Hypothalamus (tissue), 51 donors: ENCODE measurements at places on chromosomes 3 and 15.

DNA sequence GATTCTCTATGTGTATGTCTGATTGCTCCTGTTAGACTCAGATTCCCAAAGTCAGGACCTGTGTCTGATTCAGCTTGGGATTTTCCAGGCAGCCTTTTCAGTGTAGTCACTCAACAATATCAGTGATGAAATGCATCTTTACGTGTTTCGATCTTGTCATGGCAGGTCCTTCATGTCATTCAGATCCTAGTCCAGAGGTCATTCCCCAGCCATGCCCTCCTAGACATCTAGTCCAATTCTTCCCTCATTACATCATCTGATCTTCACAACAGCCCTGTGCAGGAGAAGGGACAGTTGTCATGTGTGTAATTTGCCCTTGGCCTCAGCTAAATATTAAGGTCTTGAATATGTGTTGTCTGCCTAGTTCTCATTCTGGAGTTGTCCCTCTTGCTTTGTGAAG, 153.2 kb upstream of the NR2E3 start:
- DNase-seq = no peak

DNA sequence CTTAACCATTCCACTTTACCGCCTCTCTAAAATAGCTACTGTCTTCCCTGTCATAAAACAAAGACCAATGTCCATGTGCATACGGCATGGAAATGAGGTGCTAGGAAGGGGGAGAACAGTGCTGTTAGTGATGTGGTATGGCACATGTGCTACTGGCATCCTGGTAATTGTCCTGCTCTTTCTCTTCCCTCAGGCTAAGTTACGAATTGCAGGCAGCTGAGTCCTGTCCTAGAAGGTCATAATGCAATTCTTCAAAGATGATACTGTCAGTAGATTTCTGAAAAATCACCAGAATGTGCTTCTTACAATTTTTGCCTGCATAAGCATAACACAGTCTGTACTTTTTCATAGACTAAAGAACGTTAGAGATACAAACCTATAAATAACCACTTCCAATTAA, 216.8 kb downstream of the RSL24D1 start:
- no peak for DNase-seq

DNA sequence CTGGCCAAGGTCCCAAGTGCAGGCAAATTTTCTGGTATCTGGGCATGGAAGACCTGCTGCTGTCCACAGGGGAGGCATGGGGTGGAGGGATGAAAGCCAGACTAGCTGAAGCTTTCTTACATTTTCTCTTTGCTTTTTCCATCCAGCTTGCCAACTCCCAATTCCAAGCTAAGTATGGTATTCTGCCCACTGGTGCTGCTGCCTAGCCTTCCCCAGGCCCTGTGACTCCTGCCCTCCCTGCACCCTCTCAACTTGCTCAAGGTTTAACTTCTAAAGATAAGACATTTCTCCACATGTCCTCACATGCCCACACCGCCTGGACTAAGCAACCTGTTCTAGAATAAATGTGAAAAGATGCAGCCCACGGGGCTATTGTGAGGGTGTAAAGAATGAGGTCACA, 59.5 kb upstream of the HACD2 start:
- DNase-seq = no peak

GRCh38 chr3:145079436-145079835, 1081.5 kb downstream of the PLOD2 start:
- DNase-seq = no peak

GRCh38 chr15:47918877-47919276, 201.6 kb downstream of the SEMA6D start:
- no peak for DNase-seq

GRCh38 chr15:93034512-93034911, 54.5 kb downstream of the RGMA start:
- DNase-seq = no peak
